GDM1 (cell line): ENCODE measurements at places on chromosomes 4 and X.

GRCh38 chr4:134668237-134668636 is 466.6 kb upstream of the PABPC4L start:
- no peak for DNase-seq

DNA sequence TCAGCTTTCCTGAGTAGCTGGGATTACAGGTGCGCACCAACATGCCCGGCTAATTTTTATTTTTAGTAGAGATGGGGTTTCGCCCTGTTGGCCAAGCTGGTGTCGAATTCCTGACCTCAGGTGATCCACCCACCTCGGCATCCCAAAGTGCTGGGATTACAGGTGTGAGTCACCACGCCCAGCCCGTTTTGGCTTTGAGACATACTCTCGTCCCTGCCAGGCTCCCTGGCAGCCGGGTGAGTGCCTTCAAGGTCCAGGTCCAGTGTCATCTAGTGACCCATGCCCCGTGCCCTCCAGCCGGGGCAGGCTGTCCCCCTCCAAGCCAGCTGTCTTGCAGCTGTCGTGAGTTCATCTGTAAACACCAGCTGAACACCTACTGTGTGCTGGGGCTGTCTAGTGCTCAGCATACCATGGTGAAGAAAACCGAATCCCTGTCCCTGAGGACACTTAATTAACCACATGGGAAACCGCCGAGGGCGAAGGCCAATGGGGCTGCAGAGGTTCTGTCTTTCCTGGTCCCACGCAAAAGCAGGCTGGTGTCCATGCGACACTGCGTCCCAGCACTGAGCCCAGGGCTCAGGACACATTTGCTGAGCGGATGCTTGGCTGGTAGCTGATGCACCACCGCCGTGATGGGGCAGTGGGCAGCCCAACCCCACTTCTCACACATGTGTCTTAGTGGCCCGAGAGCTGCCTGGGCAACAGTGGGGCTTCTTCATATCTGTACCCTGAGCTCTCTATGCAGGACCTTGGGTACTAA is 21.9 kb downstream of the NSG1 start:
- DNase-seq, result no peak

DNA sequence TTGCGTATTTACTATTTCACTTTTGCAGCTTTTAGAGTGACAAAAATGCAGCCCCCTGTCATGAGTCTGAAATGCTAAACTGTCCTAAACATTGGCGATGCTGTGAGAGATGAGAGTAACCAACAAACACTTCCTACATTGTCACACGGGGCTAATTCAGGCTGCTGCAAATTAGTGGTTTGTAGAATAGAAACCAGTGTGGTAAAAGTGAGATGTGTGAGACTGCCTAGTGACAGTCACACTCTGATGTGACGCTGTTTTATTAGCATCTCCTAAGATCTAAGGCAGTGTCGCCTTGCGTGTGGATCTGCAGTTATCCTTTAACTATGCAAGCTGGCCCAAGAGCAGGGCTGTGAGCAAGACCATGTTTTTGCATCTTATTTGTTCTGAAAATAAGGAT is 800.2 kb upstream of the TENM3 start:
- DNase-seq, result no peak

DNA sequence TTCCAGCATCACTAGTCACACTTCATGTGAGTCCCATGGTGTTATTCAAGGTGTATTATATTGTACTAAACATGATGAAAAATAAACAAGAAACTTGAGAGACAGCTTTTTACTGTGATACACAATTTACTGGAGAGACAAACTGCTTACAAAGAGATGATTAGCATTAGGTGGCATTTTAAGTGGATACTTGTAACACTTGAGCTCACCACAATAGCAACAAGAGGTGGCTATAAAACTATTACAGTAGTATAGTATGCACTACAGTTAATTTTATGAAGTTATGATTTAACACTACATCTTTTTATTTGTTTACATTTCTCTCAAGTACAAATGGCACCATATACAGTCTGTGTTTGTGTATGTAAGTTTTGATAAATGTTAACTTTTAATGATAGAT is 246.6 kb downstream of the PARM1 start:
- no peak for DNase-seq

DNA sequence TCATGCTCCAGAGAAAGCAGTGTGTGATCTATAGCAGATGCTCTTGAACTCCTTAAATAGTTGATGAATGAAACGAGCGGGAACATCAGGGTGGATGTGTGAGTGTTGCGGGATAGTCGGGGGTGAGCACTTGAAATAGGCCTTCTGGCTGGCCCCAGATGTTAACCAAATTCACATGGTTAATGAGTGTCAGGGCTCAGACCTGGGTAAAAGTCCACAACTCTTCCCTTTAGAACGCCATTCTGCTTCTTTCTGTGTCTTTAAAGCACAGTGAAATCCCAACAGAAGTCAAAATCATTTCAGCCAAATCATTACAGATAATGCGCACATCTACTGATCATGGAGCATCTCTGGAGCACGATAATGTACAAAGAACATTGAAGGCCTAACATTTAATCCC is 249.4 kb upstream of the BOD1L1 start:
- no peak for DNase-seq

DNA sequence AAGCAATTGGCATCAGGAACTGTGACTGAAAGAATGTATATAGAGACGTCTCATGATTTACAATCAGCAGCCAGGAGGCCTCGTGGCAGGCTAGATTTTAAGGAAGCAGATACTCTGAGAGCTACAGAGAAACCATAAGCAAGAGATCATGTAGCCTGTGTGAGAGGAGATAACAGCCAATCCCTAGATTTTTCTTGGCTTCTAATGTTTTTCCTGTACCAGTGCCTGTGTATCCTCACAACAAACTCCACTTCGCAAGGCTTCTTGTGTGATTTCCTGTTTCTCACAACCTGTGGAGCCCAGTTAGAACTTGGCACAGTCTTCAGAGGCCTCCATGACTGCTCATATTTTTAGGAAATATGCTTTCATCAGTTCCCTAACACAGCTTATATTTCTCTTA is 147.9 kb downstream of the PTCHD1 start:
- no peak for DNase-seq

DNA sequence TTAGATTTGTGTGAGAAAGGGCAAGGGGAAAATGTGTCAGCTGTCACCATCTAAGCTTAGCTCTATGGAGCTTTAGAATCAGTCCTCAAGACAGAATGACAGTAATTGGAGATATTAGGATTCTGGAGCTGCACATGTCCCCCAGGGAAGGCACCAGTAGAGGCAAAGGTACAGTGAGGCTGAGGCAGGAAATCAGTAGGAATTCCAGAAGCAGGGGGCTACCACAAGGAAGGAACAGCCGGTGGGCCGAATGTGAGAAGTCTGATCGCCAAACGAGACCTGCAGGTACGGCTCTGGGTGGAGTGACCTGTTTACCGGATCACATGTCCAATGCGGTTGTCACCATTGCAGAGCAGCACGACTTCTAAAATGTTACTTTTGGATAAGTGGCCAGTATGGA is 52.6 kb downstream of the RNF150 start:
- DNase-seq, result no peak
